ENCODE measurements at places on chromosomes 13 and 19.

DNA sequence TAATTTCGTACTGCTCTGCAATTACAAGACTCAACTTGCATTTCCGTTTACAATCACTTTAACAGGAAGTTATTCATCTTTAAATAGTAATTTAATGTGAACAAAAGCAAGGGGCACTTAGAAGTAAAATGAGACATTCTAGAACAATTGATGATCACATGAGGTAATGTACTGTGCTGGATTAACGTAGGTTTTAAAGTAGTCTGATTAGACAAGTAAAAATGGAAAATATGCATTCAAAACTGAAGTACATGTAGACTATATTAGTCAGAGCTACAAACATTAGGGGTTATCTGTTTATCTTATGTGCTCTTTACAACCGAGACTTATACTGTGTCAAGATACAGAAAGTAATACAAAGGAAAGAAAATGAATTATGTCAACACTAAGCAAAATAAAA lies 1528.0 kb downstream of the SLITRK5 start:
- DNase-seq = no peak

DNA sequence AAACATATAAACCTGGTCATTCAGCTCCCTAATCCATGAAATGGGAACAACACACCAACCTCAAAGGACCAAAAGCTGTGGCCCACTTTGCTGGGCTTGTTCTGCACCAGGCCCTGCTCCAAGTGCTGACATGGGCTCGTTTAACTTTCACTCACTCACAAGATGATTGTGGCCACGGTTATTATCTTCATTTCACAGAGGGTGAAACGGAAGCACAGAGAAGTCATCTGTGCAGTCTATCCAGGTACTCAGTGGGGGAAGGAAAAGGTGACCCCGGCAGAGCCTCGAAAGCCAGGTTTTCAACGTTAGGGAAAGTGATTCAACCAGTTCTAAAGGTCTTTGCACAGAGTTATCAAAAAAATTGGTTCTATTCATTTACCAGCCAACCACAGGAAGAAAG lies 68.0 kb downstream of the CRYL1 start:
- DNase-seq = no peak

- no peak for DNase-seq
These were observed 81.2 kb upstream of the WASF3 start for GRCh38 chr13:26476111-26476781.

- DNase-seq = no peak
These were observed 131.5 kb downstream of the SHISA2 start for GRCh38 chr13:25920277-25920676.

DNA sequence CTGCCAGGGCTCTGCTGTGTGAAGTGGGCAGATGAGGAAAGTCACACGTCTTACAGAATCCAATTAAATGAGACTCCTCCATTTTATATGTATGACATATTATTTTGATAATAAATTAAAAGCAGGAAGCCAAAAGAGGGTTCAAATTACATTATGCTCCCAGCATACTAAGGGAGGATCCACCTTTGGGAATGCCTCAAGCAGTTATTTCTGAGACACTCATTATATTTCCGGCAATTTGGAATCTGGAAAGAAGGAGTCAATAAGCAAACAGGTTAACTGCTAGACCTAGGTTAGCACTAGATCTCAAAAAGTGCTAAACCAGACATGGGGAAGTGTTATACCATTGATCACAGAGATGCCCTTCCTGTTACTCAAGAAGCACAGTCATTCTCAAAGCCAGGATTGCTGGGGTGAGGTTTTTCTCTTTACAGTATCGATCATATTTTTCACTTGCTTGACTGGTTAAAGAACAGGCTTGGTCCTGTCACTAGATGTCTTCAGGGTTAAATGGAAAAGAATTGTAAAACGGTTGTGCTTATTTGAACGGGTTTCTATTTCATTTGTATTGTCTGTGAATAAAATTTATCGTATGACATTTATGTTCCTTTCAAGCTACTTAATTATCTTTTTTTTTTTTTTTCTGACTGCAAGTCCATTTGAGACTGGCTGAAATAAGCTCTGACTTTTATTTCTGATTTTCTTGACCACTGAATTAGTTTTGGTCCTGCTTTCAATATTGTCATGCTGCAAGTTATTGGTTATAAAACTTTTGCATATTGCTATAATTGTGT lies 523.2 kb downstream of the KLF12 start:
- DNase-seq = no peak

- no peak for DNase-seq
These were observed 4.2 kb downstream of the LYL1 start for GRCh38 chr19:13098277-13099072.

- DNase-seq = no peak
These were observed 84.3 kb downstream of the IER2 start for GRCh38 chr19:13234518-13234917.

- no peak for DNase-seq
These were observed 2.1 kb upstream of the CIRBP start for GRCh38 chr19:1266916-1267476.

DNA sequence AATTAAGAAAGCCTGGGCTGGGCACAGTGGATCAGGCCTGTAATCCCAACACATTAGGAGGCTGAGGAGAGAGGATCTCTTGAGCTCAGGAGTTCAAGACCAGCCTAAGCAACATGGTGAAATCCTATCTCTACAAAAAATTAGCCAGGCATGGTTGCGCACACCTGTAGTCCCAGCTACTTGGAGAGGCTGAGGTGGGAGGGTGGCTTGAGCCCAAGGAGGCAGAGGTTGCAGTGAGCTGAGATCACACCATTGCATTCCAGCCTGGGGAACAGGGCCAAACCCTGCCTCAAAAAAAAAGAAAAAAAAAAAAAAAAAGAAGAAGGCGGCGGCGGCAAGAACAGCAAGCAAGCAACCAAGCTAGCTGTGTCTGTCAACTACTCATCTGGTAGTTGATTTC lies 26.7 kb downstream of the TSC22D1 start:
- DNase-seq = no peak

- no peak for DNase-seq
These were observed 91.6 kb downstream of the TEX29 start for GRCh38 chr13:111411919-111412650.

- DNase-seq = peak; percentile 17
These were observed 10.0 kb downstream of the DPF1 start for GRCh38 chr19:38213911-38214625.

DNA sequence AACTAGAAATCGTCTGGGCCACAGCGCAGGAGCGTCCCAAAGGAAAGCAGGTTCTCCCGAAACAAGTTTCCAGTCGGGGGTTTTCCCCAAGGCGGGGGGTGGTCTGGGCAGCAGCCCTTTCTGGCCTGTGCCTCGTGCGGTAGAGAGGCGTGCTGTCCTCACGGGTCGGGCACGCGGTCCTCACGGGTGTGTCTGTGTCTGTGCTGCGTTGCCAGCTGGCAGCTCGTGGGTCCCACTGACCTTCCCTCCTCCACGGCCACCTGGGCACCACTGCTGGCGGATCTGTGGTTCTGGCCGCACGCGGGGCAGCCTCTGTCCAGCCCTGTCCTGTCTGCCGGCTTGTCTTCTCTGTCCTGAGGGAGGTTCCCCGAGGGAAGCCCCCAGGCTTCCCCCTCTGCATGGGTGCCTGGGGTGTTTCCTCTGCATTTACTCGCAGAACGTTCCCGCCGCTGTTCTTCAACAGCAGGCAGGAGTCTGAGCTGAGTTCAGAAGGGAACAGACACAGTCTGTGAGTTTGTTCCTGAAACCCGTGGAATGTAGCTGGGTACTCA lies 98.2 kb upstream of the MCF2L start:
- no peak for DNase-seq

DNA sequence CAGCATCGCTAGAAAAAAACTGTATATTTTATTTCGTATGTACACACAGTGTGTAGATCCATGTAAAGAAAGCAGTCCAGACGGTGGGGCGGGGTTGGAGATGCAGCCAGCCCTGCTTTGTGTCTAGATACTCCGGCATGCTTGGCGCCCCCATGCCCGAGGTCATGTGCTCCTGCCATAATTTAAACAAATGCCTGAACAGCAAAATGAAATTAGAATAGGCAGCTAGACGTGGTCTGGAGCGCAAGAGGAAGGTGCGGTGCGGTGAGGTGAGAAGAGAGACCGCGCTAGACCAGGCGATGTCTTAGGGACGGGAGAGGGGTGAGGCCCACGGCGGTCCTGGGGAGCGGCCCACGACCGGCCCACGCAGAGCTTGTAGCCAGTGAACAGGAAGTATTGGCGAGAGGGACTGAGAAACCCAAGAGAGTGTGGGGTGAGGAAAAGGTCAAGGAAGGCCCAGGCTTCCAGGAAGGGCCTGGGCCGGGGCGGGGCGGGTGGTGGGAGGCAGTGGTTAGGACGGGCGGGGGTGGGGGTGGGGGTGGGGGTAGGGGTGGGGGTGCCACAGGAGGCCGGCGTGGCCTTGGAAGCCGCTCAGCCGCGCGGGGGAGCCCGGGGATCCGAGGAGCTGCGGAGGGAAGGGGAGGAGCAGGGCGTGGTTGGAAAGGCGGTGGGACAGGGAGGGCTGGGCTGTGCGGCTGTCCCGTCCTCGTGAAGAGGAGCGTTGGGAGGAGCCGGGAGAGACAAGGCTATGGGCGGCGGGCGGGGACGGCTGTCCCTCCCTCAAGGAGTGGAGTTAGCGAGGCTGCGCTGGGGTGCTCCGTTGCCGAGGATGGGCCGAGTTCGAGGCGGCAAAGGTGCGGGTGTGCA lies 254.7 kb upstream of the SGCG start:
- no peak for DNase-seq

DNA sequence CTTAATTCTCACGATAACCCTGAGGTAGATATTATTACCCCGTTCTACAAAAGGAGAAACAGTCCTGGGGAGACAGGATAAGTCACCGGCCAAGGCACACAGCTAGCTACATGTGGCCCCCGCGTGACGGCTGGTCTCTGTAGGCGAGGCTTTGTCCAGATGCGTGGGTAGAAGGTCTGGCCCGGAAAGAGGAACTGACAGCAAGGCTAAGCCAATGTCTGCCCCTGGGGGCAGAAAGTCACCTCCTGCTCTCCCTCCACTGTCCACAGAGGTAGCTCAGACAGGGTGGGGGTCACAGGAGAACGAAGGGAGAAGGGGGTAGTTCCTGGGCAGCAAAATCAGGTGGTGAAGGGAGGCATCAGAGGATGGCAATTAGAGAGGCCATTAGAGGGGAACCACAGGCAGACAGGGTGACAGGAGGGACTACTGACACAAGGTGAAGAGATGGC lies 1.8 kb downstream of the APOC4 start:
- no peak for DNase-seq

DNA sequence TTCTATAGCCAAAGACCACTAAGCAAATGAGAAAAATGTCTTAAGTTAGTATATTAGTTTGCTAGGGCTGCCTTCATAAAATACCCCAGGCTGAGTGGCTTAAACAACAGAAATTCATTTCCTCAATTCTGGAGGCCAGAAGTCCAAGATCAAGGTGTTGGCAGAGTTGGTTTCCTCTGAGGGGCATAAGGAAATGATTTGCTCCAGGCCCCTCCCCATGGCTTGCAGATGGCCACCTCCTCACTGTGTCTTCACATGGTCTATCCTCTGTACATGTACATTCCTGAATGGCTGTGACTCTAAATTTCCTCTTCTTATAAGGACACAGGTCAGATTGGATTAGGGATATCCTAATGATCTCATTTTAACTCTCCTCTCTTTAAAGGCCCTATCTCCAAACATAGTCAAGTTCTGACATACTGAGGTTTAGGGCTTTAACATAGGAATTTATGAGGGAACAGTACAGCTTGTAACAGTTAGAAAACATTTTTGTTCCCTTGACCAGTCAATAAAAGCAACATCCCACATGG lies 307.4 kb downstream of the DIAPH3 start:
- DNase-seq = no peak

- no peak for DNase-seq
These were observed 30.3 kb downstream of the DHX34 start for GRCh38 chr19:47379381-47379938.

- DNase-seq = no peak
These were observed 44.1 kb downstream of the SLITRK6 start for GRCh38 chr13:85755123-85755522.

- DNase-seq = no peak
These were observed 21.7 kb upstream of the SCEL start for GRCh38 chr13:77513719-77514335.

Measured in stimulated activated CD8-positive, alpha-beta memory T cell treated with anti-CD3 and anti-CD28 coated beads, Interleukin-4, amount 100 ng/mL, for 1 hour (primary cell).